ENCODE measurements at places on chromosomes 6 and 20. TPM values are rescaled to one million over a fixed set of nuclear protein-coding genes. Genes with fewer than 3 reads are reported as not detected.

Gene PHF10
- 79.1 TPM for total RNA-seq

Gene ENPP1
- 0.27 TPM for total RNA-seq

Gene BHLHE23
- total RNA-seq = not detected

Gene NOTCH4
- total RNA-seq = 1.3 TPM

Gene SASH1
- total RNA-seq = 0.05 TPM

Gene GTSF1L
- total RNA-seq = not detected

Gene MYLIP
- total RNA-seq = 8.1 TPM

GRCh38 chr20:3407040-3407770 is at the start of gene DNAAF9:
DNAAF9 (minus strand) TSS chr20:3407669; CDS start chr20:3407557, 112 bp downstream.
- DNase-seq = peak; percentile 60

DNA sequence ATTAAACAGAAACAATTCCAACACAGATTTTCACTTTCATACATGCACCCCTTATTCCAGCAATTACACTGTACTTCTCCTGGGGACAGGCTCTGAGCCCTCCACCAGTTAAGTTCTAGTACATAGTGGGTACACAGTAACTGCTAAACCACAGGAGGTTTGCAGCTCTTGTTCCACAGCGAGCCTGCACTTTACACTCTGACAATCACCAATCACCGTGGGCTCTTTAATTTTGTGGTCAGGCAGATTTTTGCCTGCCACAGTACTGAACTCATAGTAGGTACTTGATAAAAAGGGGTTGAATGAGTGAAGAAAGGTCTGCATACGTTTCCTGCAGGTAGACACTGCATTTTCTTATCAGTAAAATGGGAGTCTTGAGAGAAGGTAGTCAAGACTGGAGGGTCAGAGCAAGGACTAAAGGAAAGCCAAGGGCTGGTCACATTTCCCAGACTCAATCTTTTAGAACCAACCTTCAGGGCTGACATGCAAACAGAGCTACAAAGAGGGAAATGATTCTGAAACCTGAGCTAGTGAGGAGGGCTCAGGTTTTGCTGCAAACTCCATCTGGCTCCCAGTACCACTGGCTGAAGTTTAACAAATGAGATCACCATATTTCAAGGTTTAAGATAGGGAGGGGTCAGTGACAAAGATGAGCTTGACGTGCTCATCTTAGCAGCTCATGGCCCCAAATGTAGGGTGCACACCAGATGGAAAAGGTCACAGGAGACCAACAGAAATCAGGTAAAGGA is 404.6 kb downstream of the BTBD9 start:
- DNase-seq = no peak

- DNase-seq = no peak
Measured at GRCh38 chr6:147806697-147807096, 298.2 kb downstream of the SAMD5 start.

DNA sequence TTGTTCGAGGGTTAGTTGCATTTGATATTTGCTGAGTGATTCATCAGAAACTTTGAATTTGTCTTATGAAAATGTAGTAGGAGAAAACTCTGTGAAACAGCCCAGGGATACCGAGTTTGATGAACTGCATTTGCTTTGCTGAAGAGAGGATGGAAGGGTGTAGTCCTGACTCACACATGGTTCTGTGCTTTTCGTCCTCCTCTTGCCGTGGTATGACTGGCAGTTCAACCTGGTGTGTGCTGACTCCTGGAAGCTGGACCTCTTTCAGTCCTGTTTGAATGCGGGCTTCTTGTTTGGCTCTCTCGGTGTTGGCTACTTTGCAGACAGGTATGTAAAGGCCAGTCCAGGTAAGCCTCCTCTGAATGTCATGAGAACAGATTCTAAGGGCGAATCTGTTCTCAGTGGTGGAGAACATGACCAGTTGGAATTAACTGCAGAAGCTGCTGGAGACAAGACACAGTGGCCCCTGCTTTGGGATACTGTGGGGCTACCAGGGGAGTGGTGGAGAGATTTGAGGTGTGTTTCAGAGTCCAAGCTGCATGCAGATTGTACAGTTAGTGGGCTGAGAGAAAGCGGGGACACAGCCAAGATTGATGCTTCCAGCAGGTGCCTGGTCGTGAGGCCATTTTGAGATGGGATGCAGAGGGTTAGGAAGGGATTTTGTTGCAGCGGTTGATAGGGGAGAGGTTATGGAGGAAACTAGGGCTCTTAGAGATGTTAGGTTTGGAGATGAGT is 8.4 kb downstream of the SLC22A1 start:
- DNase-seq = no peak

DNA sequence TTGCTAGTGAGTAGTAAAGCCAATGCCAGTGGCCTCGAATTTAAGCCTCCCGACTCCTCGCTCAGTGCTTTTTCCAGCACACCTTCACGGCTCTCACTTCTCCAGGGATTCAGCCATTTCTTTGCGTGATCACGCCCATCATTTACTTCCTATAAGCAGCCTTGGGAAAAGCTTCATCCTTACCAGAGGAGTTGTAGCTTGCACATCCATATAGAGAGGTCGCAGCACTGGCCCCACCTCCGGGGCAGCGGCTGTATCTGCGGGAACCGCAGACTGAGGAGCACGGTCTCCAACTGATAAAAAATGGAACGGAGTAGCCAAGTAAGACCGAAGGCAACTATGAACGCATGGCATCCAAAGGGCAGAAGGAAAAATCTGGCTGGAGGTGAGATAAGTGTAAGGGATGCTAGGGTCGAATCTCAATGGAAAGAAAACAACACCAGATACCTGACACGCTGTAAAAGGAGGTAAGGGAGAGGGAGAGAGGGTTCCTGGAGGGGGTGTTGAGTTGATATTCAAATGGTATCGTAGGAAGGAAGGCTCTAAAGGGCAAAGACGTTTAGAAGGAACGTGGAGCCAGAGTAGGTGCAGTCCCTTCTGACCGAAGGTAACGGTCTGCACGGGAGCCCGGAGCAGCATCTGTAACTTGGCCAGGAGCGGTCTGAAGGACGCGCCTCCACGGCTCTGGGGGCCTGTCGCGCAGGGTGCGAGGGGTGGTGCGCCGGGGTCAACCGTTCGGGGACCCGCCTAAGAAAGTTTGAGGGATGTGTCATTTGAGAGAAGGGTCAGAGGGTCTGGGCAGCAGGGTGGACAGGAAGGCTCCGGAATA is 640 bp downstream of the NFS1 start:
- DNase-seq = peak; percentile 16

DNA sequence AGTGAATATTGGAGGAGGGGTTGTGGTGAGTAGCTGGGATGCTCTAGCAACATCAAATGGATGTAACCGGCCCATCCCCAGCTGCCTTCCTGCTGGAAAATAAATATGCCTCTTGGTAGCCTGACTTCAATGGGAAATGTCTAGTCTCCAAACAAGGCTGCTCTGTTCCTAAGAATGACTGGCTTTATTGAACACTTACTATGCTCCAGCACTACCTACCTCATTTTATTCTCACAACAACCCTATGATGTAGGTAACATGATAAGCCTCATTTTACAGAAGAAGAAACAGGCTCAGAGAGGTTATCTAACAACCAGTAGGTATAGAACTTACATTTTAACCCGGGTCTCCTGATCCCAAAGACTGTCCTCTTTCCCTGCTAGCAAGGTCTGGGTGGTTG is 93.6 kb downstream of the FYN start:
- DNase-seq = no peak

DNA sequence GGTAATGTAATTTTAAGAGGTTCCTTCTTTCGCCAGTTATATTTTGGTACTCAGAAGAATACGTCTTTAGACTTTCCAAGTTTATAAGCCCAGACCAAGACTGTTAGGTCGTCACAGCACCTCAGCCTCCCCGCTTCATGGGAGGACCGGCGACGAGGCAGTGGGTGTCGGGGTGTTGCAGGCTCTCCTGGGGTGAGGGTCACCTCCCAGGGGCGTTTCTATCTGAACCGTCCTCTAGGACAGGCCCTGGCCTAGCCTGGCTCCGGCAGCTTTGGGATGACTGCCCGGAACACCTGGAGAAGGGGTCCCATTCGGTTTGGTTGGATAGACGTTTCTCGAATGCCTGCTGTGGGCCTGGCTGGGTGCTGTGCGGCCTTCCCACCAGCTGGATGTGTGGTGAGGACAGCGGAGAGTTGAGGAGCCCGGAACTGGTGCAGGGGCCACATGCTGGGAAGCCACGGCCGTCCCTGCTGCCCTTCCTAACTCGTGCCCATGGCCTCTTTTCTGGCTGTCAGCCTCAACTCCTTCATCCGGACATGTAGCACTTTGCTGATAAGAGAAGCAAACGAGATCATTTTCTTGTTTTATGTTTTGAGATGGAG is 1.1 kb downstream of the OSBPL2 start:
- no peak for DNase-seq

- DNase-seq = no peak
Measured at GRCh38 chr6:164750128-164750527, 559.3 kb downstream of the C6orf118 start.

DNA sequence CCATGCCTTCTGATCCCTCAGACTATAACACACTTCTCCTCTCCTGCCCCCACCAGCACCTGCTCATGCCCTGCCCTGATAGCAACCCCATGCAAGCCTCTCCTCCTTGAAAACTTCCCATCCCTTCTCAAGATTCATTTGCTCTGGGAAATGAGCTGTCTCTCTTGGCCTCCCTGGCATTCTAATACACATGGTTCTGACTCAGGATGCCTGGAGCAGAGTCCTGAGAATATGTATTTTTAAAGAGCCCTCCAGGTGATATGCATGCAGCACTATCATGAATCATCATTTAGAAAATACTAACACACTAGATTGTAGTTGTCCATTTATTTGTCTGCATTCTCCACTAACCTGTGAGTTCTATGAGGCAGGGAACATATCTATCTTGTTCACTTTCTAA is 26.6 kb downstream of the HDGFL1 start:
- DNase-seq = no peak

- no peak for DNase-seq
Measured at GRCh38 chr20:60591172-60591799, 633.1 kb downstream of the CDH26 start.

GRCh38 chr6:6131492-6132109 is 124.9 kb upstream of the NRN1 start:
- DNase-seq = peak; percentile 9

DNA sequence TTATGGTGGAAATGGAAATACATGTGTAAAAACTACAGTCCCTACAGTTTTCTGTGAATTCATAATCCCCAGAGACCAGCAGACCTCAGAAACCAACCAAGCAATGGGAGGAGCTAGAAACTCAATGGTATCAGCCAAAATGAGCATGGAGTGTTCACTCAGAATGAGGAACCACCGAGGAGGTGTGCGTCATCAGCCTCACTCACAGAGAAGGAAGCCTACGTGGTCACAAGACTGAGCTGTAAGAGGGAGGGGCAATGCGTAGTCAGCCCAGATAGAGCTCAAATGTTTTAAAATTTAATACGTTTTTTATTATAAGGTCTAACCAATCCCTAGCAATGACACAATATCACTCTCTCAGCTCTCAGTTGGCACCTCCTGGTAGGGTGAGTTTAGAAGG is 17.4 kb downstream of the MYLK4 start:
- DNase-seq = peak; percentile 79

GRCh38 chr20:25697132-25697446 is 436 bp upstream of the ZNF337 start:
- DNase-seq = no peak

DNA sequence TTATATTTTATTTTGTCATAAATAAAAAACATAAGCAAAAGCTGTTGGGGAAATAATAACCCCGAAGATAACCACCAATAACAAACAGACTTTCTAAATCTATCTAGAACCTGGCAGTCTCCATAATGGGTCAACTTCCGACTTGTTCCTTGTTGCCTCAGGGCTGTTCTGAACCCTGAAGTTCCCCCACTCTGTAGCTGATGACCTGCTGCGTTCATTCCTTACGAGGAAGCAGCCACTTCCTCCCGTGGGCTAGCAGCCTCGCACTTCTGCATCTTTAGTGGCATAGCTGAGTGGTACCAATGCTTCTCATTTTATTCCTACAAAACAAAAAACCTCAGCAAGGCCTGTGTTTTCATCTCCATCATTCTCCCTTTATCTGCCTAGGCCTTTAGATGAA is 103.0 kb downstream of the PLEKHG1 start:
- no peak for DNase-seq

GRCh38 chr6:118579786-118580185 is 31.7 kb downstream of the PLN start:
- DNase-seq = no peak

DNA sequence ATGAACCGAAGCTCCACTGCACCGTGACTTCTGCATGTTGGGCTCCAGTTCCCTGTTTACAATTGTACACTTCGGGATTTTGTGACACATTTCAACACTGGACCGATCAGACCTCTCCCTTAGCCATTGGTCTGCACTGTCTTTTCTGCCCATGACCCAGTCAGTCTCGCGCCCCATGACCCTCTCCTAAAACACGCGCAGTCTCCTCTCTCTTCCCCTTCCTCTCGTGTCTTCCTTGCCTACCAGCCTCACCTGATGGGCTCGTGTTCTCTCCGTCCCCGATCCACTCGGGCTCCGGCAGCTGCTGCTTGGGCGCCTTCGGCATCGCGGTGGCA is 535 bp upstream of the ABCF1 start:
- DNase-seq = no peak

- DNase-seq = peak; percentile 88
Measured at GRCh38 chr6:168895102-168895812, 358.4 kb downstream of the THBS2 start.

- no peak for DNase-seq
Measured at GRCh38 chr6:88442737-88443136, 276.6 kb upstream of the CNR1 start.

DNA sequence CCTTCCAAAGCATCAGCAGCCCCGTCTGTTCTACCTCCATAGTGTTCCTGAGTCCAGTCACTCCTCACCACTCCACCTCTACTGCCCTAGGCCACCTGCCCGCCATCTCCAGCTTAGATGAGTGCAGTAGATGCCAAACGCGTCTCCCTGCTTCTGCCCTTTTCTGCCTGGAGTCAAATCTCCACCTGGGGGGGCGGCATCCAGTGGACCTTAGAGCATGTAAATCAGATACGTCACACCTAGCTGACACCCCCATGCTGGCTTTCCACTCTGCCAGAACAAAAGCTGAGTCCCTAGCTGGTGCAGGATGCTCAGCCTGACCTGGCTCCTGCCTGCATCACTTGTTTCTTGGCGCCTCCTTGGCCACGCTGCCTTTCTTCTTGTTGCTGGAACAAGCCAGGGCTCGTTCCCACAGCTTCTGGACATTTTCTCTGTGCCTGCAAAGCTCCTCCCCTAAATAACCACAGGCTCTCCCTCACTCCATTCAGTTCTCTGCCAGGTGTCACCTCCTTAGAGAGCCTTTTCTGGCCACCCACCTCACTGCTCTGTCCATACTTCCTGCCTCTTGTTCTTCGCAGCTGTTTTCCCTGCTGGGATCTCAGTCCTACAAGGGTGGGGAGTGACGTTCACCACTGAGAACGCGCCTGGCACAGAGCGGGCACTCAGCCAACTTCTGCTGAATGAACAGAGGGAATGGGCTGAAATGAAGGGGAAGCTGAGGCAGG is 5.8 kb downstream of the DDR1 start:
- no peak for DNase-seq
